Activated naive CD4-positive, alpha-beta T cell (primary cell): ENCODE measurements at places on chromosomes 7 and 10.

DNA sequence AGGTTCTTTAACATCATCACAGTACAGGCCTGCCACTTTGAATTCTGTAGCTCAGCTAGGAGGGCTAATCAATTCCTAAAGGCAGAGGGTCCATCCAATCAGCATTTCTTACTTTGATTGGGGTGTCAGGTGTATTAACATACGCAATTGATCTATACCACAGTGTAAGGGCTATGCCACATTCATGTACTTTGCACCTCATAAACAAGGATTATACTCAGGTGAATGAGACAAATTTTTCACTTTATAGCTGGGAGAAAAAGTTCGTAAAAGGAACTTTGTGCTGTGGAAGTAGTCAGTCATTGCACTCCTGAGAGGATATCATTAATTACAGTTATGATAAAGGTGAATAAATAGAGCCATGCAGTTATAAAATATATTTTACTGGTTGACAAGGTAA, 119.9 kb upstream of the AHR start:
- DNase-seq: no peak

DNA sequence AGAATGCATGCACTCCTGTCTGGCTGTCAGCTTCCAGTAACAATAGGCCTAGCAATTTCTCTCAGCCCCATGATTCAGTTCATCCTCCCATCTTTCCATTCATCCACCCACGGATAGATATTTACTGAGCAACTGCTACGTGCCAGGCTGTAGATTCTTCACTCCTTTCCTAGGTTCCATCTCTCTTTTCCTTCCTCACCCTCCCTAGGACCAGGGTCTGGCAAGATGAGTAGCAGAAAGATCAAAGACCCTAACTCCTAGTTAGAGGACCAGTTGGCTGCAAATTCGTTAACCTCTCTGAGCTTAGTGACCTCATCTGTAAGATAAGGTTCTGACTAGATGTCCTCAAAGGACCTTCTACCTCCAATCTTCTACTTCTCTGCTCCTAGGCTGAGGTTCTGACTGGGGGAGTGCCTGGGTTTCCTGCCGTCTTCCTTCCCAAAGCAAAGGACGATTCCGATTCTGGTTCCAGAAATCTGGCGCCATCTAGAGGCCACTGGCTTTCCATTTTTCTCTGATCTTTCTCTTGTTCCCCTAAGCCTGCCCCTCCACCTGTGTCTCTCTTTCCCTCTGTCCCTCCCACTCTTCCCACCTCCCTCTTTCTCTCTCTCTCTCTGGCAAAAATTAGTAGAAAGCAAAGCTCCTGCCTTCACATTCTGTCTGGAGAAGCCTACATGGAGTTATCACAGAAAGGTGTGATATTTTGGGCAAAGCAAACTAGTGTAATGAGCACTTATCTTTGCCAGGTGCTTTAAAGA, 26.2 kb downstream of the TBATA start:
- peak; percentile 21 for DNase-seq

DNA sequence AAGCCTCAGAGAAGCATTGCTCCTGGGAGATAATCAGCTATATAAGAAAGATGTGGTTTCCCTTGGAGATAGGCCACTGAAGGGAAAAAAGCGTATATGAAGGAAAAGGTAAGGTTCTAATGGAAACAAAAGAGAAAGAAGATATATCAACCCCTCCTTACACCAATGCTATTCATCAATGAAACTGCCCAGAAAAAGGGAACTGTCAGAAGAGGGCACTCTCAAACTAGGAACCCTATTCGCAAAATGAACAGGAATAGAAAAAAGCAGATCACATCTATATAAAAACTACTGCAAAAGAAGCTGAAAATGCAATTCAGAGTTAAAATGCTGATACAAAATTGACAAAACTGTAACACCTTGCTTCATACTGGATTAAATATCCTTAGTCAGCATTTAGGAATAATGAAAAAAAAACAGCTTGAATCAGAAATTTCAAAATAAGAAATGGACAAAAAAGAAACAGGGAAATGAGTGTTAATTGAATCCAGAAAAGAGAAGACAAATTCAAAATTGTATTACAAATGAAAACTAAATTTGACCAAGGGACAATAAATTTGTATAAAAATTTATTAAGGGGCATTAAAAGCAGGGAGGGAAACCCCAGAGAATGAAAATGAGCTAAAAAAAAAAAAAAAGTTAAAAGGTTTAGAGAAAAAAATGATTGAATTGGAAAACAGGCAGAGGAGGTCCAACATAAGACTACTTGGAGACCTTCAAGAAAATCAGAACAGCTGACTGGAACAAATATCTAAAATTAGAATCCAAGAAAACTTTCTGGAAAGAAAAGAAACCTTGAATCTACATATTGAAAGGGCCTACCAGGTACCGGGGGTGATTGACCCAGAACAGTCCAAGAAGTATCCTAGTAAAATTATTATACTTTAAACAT, 17.9 kb downstream of the NHLRC2 start:
- DNase-seq: no peak

DNA sequence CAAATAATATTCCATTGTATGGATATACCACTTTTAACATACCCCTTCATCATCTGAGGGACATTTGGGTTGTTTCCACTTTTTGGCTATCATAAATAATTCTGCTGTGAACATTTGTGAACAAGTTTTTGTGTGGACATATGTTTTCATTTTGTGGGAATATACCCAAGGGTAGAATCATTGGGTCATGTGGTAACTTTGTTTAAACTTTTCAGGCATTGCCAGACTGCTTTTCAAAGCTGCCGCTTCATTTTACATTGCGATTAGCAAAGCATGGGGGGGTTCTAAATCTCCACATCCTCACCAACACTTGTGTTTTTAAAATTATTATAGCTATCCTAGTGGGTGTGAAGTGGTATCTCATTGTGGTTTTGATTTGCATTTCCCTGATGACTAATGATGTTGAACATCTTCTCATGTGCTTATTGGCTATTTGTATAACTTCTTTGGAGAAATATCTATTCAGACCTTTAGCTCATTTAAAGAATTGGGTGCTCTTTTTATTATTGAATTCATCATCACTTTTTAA, 8.4 kb upstream of the HHEX start:
- no peak for DNase-seq

DNA sequence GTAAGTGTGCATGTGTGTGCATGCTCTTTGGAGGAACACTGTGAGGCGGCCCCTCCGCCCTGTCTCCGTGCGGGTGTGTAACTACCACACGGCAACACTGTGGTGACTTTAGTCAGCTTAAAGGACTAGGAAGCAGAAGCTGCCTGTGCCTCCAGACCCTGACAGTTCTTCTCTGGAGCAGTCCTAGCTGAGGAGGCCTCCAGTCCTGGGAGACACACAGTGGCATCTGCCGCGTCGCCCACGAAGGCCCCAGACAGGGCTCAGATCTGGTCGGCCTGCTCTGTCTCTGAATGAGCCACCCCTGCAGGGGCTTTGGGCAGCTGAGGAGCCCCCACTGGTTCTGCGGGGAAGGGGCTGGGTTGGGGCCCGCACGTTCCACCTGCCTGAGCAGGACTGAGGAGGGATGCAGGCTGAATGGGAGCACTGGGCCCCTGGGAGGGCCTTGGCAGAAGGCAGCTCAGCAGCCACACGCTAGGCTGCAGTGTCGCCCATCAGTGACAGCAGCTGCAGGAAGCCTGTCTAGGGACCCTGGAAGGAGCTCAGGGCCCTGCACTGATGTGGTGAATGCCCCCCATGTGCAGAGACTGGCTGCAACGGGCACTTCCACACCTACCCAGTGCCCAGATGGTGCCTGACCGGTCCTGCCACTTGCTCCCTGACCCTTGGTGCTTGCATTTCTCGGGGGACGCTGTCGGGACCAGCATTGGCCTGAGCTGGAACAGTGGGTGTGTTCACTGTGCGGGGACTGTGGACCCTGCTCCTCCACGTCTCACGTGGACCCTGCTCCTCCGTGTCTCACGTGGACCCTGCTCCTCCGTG, 27.3 kb upstream of the KNDC1 start:
- no peak for DNase-seq

DNA sequence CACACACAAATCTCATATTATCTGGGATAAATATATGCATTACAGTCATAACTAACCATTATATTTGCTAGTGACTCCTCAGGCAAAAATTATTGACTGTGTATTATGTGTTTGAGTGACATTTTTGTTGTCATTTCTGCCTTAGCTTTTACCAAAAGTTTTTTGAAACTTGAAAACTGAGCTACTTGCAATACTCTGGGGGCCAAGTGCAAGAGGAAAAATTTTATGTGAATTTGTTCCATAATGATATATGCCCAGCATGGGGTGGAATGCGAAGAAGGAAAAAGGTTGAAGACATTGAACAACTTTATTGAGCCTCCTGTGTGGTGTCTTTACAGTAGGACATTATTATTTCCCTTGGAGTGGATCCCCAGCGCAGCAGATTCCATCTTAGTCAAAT, 176.8 kb upstream of the FERD3L start:
- DNase-seq: no peak
